Ureter (tissue), 1 donor: ENCODE measurements at places on chromosomes 6 and 20. TPM values are rescaled to one million over a fixed set of nuclear protein-coding genes. Genes with fewer than 3 reads are reported as not detected.

DNA sequence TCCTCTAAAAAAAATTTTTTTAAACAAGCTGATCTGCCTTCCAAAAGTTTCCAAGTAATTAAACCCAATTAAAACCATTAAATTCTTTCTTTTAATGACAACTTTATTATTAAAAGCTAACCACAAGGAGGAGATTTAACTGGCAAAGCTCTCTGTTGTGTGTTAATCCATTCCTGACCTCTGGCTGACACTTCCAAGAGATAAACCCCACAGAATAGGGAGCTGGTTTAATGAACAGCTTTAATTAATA, 230.8 kb downstream of the EYA2 start:
- no peak for DNase-seq

- no peak for DNase-seq
Measured at GRCh38 chr20:20694591-20694990, 17.9 kb downstream of the RALGAPA2 start.

DNA sequence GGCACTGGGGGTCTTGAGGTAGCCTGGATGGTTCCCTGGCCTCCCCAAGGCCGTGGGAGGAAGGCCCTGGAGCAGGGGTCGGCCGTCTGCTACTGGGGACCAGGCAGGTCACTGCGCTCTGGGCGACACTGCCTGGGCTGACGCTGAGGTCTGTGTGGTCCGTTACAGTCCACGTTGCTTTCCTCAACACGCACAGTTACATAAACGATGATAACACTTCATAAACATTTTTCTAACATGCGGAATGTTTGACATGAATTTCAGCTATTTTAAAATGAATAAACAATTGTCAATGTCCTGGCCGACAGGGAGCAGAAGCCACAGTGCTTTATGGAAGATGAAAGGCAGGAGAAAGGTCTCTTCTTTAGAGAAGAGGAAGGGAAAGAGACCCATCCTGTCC, 10.2 kb upstream of the RBBP8NL start:
- DNase-seq, result no peak

GRCh38 chr6:1622220-1622850, 12.6 kb downstream of the FOXC1 start:
- no peak for DNase-seq

DNA sequence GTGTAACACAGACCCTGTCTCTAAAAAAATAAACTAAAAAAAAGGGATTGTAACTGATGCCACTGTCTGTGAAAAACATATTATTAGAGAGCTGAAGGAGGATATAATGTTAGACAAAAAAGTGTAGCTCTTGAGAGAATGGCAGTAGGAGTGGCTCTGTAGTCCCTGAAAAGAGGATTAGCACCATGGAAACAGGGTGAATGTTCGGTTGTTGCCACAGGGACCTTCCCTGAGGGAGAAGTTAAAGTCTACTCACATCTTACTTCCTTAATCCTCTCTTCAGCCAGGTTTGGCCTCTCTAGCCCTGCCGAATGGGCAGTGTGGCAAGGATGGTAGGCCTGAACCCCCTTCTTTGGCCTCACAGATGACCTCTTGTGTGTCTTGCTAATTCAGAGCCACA, 12.1 kb downstream of the SCAND1 start:
- DNase-seq, result no peak

- no peak for DNase-seq
Measured at GRCh38 chr6:15410752-15411151, 164.9 kb downstream of the JARID2 start.

GRCh38 chr6:45881705-45882467, 133.8 kb downstream of the CLIC5 start:
- DNase-seq, result no peak

GRCh38 chr20:20366551-20366875, 1.4 kb upstream of the INSM1 start:
- no peak for DNase-seq

- DNase-seq, result no peak
Measured at GRCh38 chr6:143621159-143621873, 56.4 kb upstream of the PHACTR2 start.

DNA sequence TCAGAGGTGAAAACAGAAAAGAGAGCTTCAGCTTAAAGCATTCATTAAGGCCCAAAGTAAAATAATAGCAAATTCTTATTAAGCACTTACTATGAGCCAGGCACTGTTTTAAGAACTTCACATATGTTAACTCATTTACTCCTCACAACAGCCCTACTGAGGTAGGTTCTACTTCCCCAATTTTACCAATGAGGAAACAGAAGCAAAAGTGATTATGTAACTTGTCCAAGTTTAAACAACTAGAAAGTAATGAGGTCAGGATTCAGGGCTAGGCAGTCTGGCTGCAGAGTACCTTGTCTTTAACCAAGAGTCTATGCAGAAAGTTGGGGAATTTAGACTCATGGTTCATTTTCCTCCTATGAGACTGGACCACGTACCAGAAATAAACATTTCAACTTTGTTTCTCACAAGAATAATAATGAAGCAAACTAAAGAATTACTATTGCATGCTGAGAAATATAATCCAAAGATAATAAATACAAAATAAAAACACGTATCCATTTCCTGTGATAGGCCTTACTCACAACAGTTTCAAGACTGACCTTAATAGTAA, 3.8 kb downstream of the COL21A1 start:
- DNase-seq, result no peak

DNA sequence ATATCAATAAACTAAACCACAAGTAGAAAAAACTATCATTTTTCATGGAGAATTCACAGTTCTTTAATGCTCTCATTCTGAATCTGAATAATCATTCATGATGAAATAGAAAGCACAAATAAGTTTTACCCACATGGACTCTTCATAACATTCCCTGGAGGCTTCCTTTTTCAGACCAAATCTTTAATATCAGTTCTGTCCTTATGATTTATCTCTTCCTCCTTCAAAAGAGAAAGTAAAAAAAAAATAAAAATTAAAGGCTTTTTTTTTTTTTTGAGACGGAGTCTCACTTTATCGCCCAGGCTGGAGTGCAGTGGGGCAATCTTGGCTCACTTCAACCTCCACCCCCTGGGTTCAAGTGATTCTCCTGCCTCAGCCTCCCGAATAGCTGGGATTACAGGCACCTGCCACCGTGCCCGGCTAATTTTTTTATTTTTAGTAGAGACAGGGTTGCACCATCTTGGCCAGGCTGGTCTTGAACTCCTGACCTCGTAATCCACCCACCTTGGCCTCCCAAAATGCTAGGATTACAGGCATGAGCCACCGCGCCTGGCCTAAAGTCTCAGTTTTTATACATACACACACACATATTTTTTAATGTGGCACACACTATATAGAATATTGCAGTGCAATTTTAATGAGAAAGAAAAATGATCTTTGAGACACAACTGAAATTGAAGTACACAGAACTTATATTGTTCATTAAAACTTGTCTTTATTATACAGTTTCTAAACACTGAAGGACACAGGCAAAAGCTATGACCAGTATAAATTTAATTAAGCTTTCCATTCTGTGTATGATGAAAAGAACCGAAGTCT, 31.9 kb upstream of the ZNF217 start:
- DNase-seq, result no peak

GRCh38 chr20:6504826-6505225, 262.7 kb upstream of the BMP2 start:
- DNase-seq, result no peak

GRCh38 chr6:102488729-102489128, 1095.2 kb downstream of the GRIK2 start:
- no peak for DNase-seq

- DNase-seq, result no peak
Measured at GRCh38 chr6:52539607-52540006, 37.3 kb downstream of the TRAM2 start.

DNA sequence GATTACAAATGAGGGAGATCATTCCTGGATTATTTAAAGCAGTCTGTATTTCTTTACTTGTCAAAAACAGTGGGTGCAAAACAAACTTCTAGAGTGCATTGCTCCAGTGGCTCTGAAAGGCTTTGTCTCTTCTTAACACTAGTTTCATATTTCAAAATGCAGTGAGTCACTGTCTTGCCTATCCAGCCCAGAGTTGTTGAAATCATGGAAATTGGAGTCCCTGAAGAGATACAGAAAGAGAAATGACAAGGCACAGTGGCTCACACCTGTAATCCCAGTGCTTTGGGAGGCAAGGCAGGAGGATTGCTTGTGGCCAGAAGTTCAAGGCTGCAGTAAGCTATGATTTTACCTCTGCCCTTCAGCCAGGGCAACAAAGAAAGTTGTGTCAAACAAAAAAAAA, 11.3 kb downstream of the SLC2A12 start:
- no peak for DNase-seq

GRCh38 chr6:165634101-165634880, 28.8 kb downstream of the PDE10A start:
- DNase-seq, result no peak

- no peak for DNase-seq
Measured at GRCh38 chr20:52754366-52754765, 217.8 kb upstream of the TSHZ2 start.

DNA sequence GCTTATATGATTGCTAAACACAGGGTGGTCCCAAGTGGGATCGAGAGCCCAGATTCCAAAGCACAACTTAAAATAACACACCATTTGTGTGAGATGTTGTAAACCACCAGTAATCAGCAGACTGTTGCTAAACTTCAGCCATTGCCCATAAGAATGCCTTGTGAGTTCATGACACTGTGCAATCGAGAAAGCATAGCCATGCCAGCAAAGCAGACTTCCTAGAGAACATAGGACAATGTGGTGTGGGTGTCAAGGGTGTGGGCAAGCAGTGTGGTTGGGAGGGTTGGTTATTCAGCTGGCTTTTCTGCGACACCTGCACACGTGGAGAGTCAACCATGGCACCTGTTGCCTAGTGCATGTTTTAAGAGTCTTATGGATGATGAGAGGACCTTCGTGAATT, 16.1 kb upstream of the CALHM6 start:
- DNase-seq, result no peak

- DNase-seq, result no peak
Measured at GRCh38 chr20:16063881-16064280, 509.4 kb downstream of the KIF16B start.

- DNase-seq, result peak; percentile 10
Measured at GRCh38 chr6:2680264-2680922, 70.3 kb downstream of the MYLK4 start.

DNA sequence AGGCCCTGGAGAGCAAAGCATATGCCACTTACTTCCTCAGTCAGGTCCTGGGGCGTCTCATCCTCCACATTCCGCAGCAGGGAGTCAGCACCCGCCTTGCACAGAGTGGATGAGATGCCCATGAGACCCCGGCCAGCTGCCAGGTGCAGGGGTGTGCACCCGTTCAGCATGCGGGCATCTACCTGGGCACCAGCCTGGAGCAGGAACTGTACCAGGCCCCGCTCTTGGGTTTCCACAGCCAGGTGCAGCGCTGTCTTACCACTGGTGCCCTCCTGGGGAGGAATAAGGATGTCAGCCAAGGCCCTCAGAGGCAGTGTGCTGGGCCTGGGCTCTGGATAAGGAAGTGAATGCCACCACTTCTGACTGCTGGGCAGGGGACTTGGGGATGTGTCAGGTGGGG, 2.7 kb upstream of the SLC35B2 start:
- DNase-seq, result no peak

DNA sequence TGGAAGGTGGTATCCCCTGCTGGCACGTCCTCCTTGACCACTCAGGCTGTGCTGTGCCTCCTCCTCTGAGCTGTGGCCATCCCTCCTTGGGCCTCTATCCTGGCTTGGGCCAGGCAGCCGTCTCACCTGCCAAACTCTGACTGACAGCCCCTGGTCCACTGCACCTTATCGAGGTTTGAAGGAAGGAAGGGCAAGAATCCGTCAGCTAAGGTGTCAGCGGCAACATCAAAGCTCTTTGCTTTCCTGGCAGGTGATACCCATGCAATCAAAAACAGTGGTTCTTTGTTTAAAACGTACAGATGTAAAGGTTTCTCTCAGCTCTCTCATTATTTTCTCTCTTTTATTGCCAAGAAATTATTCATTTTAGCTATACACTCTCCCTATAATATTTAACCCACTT, 203.9 kb downstream of the TBXT start:
- DNase-seq, result no peak

GRCh38 chr20:33431797-33432381, 11.7 kb downstream of the SNTA1 start:
- DNase-seq, result no peak

- DNase-seq, result no peak
Measured at GRCh38 chr20:57464642-57465211, 60.2 kb downstream of the CTCFL start.

- DNase-seq, result no peak
Measured at GRCh38 chr6:1995636-1996035, 249.8 kb downstream of the GMDS start.

GRCh38 chr6:76120302-76120701, 47.8 kb upstream of the IMPG1 start:
- no peak for DNase-seq

DNA sequence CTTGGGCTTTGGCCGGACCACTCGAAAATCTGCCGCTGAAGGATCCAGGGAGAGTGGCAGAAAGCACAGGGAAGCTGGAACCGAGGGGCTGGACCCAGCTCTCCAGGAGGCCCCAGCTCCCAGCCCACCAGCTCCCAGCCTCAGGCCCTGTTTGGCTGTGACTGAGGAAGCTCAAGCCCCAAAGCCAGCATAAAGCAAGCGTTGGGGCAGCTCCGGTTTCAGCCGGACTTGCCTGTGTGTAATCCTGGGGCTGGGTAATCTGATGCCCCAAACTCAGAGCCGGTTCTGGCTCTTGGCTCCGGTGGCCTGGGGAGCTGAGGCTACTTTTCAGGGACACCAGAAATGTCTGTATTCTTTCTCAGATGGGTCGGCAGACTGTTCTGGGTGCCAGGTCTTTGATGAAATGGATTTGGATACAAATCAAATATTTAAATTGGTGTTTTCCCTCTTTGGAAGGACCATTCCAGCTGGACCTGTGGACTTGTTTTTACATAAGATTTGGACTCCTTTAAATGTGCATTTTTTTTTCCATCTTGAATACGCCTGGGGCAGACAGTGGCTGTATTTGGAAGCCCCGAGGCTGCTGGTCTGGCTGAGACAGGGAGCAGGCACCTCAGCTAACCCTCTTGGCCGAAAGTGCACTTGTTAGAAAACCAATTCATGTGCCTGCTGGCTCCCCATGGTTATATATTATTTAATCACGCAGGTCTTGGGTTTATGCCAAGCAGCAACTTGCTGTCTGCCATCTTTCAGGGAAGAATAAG, 29.7 kb downstream of the RPP40 start:
- peak; percentile 54 for DNase-seq

Gene CRIP3
- total RNA-seq, result 1.5 TPM

Gene SLC22A23
- total RNA-seq, result 42.4 TPM

Gene R3HDML
- not detected for total RNA-seq

Gene FUCA2
- 60.7 TPM for total RNA-seq

Gene DPPA5
- not detected for total RNA-seq

Gene HLA-DQA2
- 5.7 TPM for total RNA-seq

Gene RSPO3
- total RNA-seq, result 4.1 TPM

Gene GSTA2
- total RNA-seq, result not detected

Gene TCF21
- total RNA-seq, result 8.2 TPM

Gene PLN
- 89.3 TPM for total RNA-seq

Gene DCBLD1
- 18.4 TPM for total RNA-seq

Gene PEX6
- total RNA-seq, result 23.0 TPM
